ENCODE measurements at places on chromosomes 6 and 20. TPM values are rescaled to one million over a fixed set of nuclear protein-coding genes. Genes with fewer than 3 reads are reported as not detected.

- peaks cover 46% of the 10 kb centered on the region for H3K27me3 ChIP-seq
- no peak overlapping the region for H3K27ac ChIP-seq
- no peaks in the 10 kb centered on the region for H3K4me1 ChIP-seq
Observed at GRCh38 chr20:45095805-45096238, 5.1 kb downstream of the KCNS1 start.

DNA sequence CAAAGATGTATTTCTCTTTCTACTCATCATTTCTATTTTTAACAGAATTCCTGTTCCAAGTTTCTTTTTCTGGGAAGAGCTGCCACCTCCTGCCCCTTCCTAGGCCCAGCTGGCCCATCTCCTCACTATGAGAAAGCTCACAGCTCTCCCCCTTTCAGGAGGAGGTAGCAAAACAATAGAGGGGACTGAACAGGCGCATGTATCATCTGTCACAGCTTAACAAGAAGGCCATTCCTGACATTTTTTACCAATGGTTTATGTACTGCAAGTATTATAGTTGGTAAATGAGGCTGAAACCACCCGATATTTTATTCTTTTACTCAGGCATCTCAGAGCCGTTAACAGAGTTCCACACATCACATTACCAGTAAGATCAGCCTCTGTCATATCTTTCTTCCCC is 103.7 kb upstream of the MTHFD1L start:
- no peaks in the 10 kb centered on the region for H3K27me3 ChIP-seq
- H3K4me3 ChIP-seq, result no peak overlapping the region
- H3K4me1 ChIP-seq, result peaks cover 15% of the 10 kb centered on the region

GRCh38 chr6:74596588-74596987 is 609.3 kb downstream of the COL12A1 start:
- no peaks in the 10 kb centered on the region for H3K36me3 ChIP-seq
- no peaks in the 10 kb centered on the region for H3K4me1 ChIP-seq
- no peak overlapping the region for H3K27ac ChIP-seq
- no peak for DNase-seq
- H3K27me3 ChIP-seq, result no peaks in the 10 kb centered on the region

OTOR gene
- total RNA-seq, result 0.35 TPM
